ENCODE measurements at places on chromosomes 1 and 21. TPM values are rescaled to one million over a fixed set of nuclear protein-coding genes. Genes with fewer than 3 reads are reported as not detected.

Gene RIMS3
- 6.2 TPM for total RNA-seq

Gene GSTM5
- total RNA-seq: 2.1 TPM

Gene CYP4A11
- total RNA-seq: not detected

Gene WLS
- 54.3 TPM for total RNA-seq

Gene TMEM222
- total RNA-seq: 23.9 TPM

Gene IFI44L
- 28.3 TPM for total RNA-seq

Gene OR1C1
- not detected for total RNA-seq

Gene EBNA1BP2
- total RNA-seq: 50.7 TPM

Gene PERM1
- not detected for total RNA-seq

Gene SPATA45
- not detected for total RNA-seq

Gene IGSF3
- under 0.01 TPM for total RNA-seq

Gene VASH2
- total RNA-seq: 2.1 TPM

Gene KRTAP13-2
- total RNA-seq: not detected

Gene HSF2BP
- total RNA-seq: 1.8 TPM

Gene PTPRC
- total RNA-seq: under 0.01 TPM

Gene ZNF697
- total RNA-seq: 8.8 TPM

Gene CELA2A
- not detected for total RNA-seq

Gene HES3
- total RNA-seq: not detected

Gene SMIM1
- total RNA-seq: not detected

Gene FCRLB
- total RNA-seq: 1.8 TPM

Gene ERICH3
- not detected for total RNA-seq

Gene RGS18
- total RNA-seq: 0.36 TPM

Gene TMEM81
- total RNA-seq: 1.8 TPM

Gene MIS18A
- total RNA-seq: 3.8 TPM

Gene OXCT2
- 1.1 TPM for total RNA-seq

Gene PYGO2
- total RNA-seq: 18.5 TPM

Gene OPRD1
- total RNA-seq: not detected

Gene ANGPTL3
- total RNA-seq: under 0.01 TPM

Gene NMNAT2
- total RNA-seq: 2.5 TPM

Gene INAVA
- 0.36 TPM for total RNA-seq

Gene BCAN
- total RNA-seq: not detected

Gene CREB3L4
- total RNA-seq: 8.8 TPM

Gene SH3BGRL3
- 30.8 TPM for total RNA-seq

Gene FBXO44
- total RNA-seq: 16.3 TPM

Gene ADIPOR1
- total RNA-seq: 104 TPM

Gene LRRC39
- total RNA-seq: 1.2 TPM

Gene KANK4
- under 0.01 TPM for total RNA-seq

Gene RNU1-3
- under 0.01 TPM for total RNA-seq

Gene HPCAL4
- not detected for total RNA-seq

Gene LCE1D
- not detected for total RNA-seq

Gene PATJ
- total RNA-seq: 8.8 TPM

Gene SAMD11
- total RNA-seq: 7.7 TPM

Gene CLCA1
- total RNA-seq: not detected

Gene SNX7
- 78.9 TPM for total RNA-seq

Gene RBP7
- total RNA-seq: not detected

Gene GJB5
- total RNA-seq: not detected

Gene GNG12
- total RNA-seq: 204 TPM

All from osteoblast (primary cell).